Gastroesophageal sphincter (tissue), 4 donors: ENCODE measurements at places on chromosomes 2 and 18. TPM values are rescaled to one million over a fixed set of nuclear protein-coding genes. Genes with fewer than 3 reads are reported as not detected.

CCDC142 gene
- total RNA-seq, result 13.9 TPM

GRCh38 chr18:28903306-28903705 is 726.4 kb upstream of the CDH2 start:
- no peaks in the 10 kb centered on the region for H3K27me3 ChIP-seq
- H3K36me3 ChIP-seq, result no peaks in the 10 kb centered on the region
- no peaks in the 10 kb centered on the region for H3K4me1 ChIP-seq
- H3K4me3 ChIP-seq, result no peak overlapping the region
- no peak for ATAC-seq

DNA sequence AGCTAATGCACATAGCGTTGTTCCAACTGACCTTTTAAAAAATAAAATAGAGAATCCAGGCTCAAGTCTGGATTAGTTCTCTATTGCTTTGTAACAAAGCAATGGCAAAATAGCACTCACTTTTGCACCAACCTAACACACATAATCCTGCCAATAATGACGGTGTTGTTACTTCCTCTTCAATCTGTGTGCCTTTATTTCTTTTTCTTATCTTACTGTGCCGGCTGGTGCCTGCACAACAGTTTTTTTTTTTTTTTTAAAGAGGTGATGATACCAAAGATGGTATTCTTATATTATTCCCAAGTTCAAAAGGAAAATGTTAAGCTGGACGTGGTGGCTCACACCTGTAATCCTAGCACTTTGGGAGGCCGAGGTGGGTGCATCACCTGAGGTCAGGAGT is 3.4 kb downstream of the PLB1 start:
- no peaks in the 10 kb centered on the region for H3K27me3 ChIP-seq
- no peaks in the 10 kb centered on the region for H3K36me3 ChIP-seq

DPP4 gene
- total RNA-seq, result 1.9 TPM
